ENCODE measurements at places on chromosomes 2 and 18.

DNA sequence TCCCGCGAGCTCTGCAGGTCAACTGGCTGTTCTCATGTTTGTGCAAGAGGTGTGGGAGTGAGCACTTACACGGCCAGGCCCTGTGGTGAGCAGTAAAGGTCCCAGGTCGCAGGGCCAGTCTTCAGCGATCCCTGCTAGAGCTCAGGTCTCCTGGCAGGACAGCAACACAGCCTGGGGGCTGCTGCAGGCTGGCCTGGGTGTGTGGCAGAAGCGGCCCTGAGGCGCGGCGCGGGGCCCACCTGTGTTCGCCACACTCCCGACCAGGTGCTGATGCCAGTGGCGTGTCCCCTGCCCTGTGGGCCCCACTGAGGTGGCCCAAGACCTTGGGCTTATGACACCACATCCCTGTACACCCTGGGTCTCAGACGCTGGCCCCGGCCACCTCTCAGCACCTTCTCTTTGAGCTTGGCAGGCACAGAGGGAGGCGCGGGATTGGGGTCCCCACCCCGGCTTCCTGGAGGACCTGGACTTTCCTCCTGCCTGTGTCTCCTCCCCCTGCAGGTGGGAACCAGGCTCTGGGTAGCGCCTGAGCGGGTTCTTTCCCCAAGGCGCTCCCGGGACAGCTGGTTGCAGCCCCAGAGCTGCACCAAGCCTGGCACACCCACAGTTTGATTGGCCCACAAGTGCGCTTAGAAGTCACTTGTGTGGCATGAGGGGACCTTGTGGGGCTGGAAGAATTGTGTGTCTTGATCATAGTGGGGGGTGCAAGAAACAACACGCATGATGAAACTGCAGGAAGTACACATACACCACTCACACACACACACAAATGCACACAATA is 59.2 kb downstream of the TWIST2 start:
- DNase-seq: no peak

GRCh38 chr2:8598295-8599165 is 83.3 kb upstream of the ID2 start:
- peak; percentile 83 for DNase-seq

GRCh38 chr2:159226059-159226461 is 60.4 kb downstream of the WDSUB1 start:
- no peak for DNase-seq

GRCh38 chr2:162126527-162126926 is 25.5 kb downstream of the GCG start:
- no peak for DNase-seq

GRCh38 chr2:178629463-178629862 is 149.2 kb downstream of the PLEKHA3 start:
- DNase-seq: no peak

GRCh38 chr18:55119434-55119833 is 160.2 kb upstream of the CCDC68 start:
- no peak for DNase-seq

DNA sequence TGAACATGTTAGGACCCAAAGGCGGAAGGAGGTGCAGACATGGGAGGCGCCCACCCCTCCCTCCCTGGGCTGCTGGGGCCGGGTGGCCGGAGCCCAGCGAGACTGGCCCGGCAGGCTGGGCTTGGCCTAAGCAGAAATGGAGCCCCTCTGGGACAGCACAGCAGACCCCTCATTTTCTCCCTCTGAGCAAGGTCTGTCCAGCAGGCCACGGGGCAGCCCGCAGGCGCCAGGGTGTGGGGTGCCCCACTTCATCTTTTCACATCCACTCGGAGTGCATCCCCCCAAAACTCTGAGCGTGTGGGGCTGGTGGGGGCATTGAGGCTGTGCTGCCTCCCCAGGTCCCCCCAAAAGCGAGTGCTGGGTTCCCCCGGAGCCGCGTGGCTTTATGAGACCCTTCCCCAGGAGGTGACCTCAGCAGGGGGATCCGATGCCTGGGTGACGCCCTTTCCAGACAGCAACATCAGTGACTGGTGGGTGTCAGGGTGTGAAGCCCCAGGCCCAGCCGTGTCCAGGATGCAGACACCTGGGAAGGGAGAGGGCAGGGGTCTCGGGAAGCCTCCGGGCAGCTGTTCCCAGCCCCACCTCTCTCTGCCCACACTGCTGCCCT is 36.7 kb upstream of the GPC1 start:
- no peak for DNase-seq

GRCh38 chr2:162478721-162479129 is 134.8 kb downstream of the GCA start:
- DNase-seq: no peak

GRCh38 chr2:201158111-201158929 is 24.6 kb upstream of the CASP10 start:
- DNase-seq: peak; percentile 68

- DNase-seq: peak; percentile 92
These were observed 48.1 kb downstream of the MERTK start for GRCh38 chr2:111946294-111947114.

DNA sequence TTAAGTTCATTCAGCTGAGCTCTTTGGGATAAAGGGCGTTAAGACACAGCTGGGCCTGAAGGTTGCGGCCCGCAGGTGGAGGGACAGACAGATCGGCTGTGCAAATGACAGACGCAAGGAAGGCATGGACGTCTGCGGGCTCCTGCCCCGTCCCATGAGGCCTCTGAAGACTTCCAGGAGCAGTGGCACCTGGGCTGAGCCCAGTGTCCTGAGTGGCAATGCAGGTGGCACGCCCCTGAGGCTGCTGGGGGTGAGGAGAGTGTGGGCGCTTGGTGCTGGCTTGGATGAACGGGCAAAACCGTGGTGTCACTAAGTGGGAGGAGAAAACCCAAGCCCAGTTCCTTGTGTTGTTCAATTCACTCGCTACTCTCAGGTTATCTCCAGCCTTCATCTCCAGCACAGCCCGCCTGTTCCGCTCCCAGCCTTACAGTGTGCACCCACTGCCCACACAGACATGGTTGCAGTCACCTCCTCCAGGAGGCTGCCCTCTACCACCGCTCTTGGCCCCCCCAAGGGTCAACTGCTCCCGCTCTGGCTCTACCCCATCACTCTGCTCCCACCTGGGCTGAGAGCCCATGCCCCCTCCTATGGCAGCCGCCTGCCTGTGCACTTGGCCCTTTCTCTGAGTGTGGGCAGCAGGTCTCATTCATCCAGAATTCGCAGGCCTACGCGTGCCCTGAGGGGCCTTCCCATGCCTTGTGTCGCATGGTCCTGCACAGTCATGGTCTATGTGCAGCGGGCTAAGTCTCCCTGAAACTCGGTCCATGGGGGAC is 50.3 kb downstream of the PTGR3 start:
- no peak for DNase-seq

DNA sequence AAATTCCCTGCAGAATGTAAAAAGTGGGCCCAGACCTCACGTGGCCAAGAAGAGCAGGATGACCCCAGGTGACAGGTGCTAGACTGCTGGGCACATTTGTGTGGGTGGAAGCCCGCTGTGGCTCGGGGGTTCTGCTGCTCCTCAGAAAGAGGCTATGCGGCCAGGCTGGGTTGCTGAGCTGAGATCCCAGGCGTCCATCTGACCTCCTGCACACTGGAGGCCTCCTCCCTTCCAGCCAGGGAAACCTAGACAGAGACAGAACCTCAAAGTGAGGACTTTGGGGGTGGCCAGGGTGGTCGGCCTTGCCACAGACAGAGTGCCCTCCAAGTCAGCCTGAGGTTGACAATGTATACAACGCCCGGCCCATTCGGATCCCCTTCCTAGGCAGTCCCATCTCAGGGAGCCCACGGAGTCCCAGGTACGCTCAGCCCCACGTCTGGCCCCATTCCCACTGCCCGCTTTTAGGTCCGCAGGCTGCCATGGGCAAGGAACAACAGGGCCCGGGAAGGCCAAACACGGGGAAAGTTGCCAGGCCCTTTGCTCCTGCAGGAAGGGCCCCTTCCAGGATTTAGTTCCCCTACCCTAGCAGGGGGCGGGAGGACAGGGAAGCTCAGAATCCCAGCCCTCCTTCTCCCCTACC is 75.6 kb downstream of the KIAA2012 start:
- no peak for DNase-seq

- DNase-seq: no peak
These were observed 134.3 kb downstream of the ZNF236 start for GRCh38 chr18:76956648-76957047.

- DNase-seq: no peak
These were observed 665.8 kb upstream of the ID2 start for GRCh38 chr2:8015848-8016600.

DNA sequence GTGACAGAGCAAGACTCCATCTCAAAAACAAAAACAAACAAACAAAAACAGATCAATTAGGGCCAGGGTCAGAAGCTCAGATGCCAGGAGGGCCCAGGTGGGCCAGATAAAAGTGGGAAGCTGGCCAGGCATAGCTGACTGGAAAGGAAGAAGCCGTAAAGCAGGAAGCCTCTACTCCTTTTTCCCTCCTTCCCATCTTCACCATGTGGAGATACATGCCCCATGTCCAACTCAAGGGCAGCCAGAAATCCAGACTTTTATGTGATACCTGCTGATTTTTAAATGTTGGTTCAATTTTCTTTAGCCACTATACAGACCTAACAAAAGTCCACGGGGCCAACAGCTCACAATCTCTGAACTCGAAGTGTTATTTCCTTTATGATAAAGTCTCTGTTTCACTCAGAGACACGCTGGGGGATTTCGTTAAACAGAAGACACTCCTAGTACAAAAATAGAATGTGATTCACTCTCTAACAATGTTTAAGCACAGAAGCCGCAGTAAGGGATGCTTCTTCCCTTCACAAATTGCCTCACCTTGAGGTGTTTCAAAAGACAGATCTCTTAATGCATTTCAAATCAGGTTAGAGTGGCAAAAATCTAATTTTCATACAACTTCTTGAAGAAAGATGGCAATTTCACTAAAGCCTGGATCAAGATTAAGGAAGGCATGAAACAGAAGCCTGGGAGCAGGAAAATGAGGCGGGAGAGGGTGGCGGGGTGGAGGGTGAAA is 14.0 kb downstream of the TMEM247 start:
- DNase-seq: no peak

GRCh38 chr2:216710551-216711301 is 15.4 kb upstream of the IGFBP5 start:
- DNase-seq: no peak

- no peak for DNase-seq
These were observed 45.2 kb upstream of the B3GNT2 start for GRCh38 chr2:62150597-62151305.

GRCh38 chr2:45895241-45895861 is 243.9 kb downstream of the PRKCE start:
- peak; percentile 60 for DNase-seq

DNA sequence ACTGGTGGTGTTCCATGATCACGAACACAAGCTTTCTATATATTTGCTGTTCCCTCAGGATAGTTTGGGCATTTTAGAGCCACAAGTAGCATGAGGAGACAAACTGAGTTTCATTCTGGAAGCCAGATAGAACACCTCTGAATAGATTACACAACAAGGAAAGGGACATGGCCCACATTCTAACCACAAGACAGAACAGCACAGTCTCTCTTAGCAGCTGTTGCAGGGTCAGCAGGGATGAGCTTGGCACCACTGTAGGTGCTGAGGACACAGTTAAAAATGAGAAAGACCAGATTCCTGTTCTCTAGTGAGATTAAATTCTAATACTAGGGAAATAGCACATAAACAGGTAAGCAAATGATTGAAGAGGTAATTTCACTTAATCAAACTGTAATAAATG is 235.3 kb downstream of the ZNF407 start:
- DNase-seq: no peak

DNA sequence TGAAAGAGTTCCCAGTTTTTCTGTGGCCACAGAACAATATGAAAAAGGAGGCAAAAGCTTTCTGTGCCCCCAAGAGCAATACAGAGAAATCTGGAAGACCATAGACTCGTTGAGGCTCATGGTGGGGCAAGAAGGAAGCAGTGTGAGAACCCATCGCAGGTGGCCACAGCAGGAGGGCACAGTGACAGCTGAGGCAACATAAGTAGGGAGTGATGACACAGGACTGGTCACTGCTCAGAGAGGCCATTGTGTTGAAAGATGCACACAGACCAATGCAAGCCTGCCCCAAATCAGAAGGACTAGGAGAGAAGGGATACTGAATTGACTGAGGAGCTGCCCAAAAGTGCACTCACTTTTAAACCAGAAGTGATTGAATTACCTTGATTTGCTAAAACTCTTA is 483.6 kb downstream of the EPHA4 start:
- DNase-seq: no peak

DNA sequence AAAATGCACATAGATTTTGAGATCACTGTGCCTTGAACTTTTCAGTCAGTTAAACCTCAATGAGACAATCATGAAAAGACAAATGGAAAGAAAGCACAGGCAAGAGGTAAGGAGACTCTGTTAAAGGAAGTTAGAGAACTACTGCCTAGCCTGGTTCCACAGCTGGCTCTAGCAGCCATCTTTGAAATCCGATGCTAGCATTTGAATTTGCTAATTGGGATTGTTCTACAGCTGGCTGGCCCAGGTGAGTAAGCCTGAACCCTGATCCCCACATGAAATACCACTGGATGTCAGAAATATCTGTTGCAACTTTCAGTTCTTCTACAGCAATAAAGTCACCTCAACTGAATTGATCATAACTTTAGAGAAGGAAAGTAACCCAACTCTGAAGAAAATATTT is 315.2 kb upstream of the CHAC2 start:
- no peak for DNase-seq

DNA sequence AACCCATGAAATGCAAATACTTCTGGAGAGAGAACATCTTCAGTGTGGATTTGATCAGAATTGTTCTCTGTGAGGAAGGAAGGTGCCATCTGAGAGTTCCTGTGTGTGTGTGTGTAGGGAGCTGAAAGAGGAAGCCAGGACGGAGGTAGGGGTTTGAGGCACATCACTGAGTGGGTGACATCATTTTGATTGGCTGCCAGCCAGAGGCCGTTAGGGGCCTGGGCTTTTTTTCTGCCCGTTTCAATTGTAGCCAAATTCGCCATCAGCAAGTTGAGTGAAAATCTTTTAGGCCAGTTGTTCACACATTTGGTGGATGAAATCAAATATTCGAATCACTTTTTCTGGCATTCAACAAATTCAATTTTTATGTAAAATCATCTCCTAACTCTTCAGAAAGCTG is 48.9 kb downstream of the TSN start:
- DNase-seq: no peak

- DNase-seq: no peak
These were observed 21.8 kb downstream of the CFAP210 start for GRCh38 chr2:169672406-169672805.

GRCh38 chr2:15662026-15662425 is 70.4 kb downstream of the DDX1 start:
- DNase-seq: no peak

DNA sequence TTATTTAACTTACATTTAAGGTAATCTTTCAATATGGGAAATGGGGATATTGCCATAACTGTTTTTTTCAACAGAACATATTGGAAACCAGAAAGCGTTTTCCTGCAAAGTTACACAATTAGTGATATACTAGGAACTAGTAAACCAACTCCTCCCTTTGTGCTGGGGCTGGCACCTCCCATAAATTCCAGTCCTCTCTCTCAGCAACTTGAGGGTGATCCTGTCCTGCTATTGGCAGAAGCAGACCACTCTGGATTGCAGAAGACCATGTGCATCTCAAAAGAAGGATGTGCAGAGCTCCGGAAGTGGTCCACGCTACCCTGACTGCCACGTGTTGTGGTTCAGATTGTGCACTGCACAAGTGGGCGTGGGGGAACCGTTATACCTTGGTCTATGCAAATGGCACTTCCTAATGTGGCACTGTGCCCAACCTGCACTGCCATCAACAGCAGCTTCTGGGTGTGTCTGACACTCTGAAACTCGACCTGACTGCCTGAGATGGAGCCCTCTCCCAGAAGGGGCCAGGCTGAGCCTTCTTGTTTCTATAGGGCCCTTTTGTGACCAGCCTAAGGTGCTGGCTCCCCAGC is 219.2 kb downstream of the ZNF516 start:
- no peak for DNase-seq

Data from stromal cell of bone marrow (primary cell).